Heart left ventricle (tissue), 16 donors: ENCODE measurements at places on chromosomes 7 and 10. TPM values are rescaled to one million over a fixed set of nuclear protein-coding genes. Genes with fewer than 3 reads are reported as not detected.

DNA sequence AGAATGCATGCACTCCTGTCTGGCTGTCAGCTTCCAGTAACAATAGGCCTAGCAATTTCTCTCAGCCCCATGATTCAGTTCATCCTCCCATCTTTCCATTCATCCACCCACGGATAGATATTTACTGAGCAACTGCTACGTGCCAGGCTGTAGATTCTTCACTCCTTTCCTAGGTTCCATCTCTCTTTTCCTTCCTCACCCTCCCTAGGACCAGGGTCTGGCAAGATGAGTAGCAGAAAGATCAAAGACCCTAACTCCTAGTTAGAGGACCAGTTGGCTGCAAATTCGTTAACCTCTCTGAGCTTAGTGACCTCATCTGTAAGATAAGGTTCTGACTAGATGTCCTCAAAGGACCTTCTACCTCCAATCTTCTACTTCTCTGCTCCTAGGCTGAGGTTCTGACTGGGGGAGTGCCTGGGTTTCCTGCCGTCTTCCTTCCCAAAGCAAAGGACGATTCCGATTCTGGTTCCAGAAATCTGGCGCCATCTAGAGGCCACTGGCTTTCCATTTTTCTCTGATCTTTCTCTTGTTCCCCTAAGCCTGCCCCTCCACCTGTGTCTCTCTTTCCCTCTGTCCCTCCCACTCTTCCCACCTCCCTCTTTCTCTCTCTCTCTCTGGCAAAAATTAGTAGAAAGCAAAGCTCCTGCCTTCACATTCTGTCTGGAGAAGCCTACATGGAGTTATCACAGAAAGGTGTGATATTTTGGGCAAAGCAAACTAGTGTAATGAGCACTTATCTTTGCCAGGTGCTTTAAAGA is 26.2 kb downstream of the TBATA start:
- peak; percentile 59 for DNase-seq
- no peaks in the 10 kb centered on the region for H3K36me3 ChIP-seq
- H3K4me1 ChIP-seq: no peaks in the 10 kb centered on the region
- no peak overlapping the region for H3K4me3 ChIP-seq
- H3K27me3 ChIP-seq: no peaks in the 10 kb centered on the region

DNA sequence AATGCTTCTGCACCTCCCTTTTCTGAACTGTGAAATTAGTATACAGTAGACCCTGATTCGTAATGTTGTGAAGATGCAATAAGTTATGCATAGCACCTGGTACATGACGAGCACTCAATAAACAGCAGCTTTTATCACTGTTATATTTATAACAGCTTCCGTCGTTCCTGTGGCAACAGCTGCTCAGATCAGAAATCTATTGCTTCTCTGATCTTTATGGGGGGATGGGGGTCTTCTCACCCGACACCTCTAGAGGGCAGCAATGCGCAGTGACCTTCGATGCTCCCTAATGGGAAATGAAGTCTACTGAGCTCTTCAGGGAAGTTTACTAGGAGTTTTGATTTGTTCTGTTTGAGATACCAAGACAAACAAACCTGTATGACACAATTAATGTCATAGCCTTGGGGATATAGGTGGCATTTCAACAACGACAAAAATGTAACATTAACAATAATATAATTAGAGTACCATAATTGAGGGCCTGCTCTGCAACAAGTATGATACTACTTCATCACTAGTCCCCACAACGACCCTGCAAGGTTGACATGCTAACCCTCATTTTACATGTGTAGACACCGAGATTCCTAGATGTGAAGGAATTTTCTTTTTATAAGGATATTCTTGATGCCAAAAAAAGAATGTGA is 289.6 kb downstream of the SFMBT2 start:
- DNase-seq: peak; percentile 45
- H3K27me3 ChIP-seq: no peaks in the 10 kb centered on the region
- no peak overlapping the region for H3K27ac ChIP-seq
- H3K4me3 ChIP-seq: no peak overlapping the region
- no peaks in the 10 kb centered on the region for H3K36me3 ChIP-seq

GRCh38 chr10:83982812-83983211 is 156.5 kb upstream of the GHITM start:
- no peak overlapping the region for H3K27ac ChIP-seq
- no peak overlapping the region for H3K4me3 ChIP-seq
- no peaks in the 10 kb centered on the region for H3K36me3 ChIP-seq
- H3K27me3 ChIP-seq: no peaks in the 10 kb centered on the region
- no peaks in the 10 kb centered on the region for H3K4me1 ChIP-seq

GRCh38 chr7:152969335-152969734 is 209.8 kb downstream of the ACTR3B start:
- no peak for DNase-seq
- no peaks in the 10 kb centered on the region for H3K4me1 ChIP-seq
- no peak overlapping the region for H3K4me3 ChIP-seq
- H3K27ac ChIP-seq: no peak overlapping the region
- no peaks in the 10 kb centered on the region for H3K27me3 ChIP-seq
- no peaks in the 10 kb centered on the region for H3K36me3 ChIP-seq

- no peaks in the 10 kb centered on the region for H3K36me3 ChIP-seq
- DNase-seq: no peak
- H3K27ac ChIP-seq: no peak overlapping the region
- no peaks in the 10 kb centered on the region for H3K27me3 ChIP-seq
- H3K4me3 ChIP-seq: no peak overlapping the region
- no peaks in the 10 kb centered on the region for H3K4me1 ChIP-seq
Measured at GRCh38 chr10:115903207-115903606, 369.8 kb downstream of the GFRA1 start.

GRCh38 chr10:62018131-62018911 is 116.8 kb downstream of the ARID5B start:
- peaks cover 8% of the 10 kb centered on the region for H3K4me1 ChIP-seq
- H3K27me3 ChIP-seq: no peaks in the 10 kb centered on the region
- no peak overlapping the region for H3K4me3 ChIP-seq
- no peak overlapping the region for H3K27ac ChIP-seq
- no peaks in the 10 kb centered on the region for H3K36me3 ChIP-seq

DNA sequence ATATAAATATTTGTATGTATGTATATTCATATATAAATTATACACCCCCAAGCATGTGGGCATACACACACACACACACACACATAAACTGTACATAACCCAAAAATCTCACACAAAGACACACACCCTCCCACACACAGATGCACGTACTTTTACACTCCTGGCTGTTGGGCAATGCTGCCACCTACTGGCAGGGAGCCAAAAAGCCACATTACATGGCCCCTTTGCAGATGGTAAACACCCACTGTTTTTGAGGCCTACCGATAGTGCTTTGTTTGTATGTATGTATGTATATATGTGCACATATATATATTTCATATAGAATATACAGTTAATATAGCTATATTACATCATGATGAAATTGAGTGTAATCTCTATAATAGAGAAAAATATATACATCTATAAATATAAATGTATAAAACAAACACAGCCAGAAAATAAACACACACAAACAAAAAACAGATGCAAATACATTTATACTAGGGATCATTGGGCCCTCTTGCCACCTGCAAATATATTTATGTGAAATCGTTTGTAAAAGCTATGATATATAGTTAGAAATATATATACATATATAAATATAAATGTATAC is 120.1 kb upstream of the ACBD5 start:
- H3K4me3 ChIP-seq: no peak overlapping the region
- no peaks in the 10 kb centered on the region for H3K27me3 ChIP-seq
- peak; percentile 83 for DNase-seq
- H3K36me3 ChIP-seq: no peaks in the 10 kb centered on the region
- no peaks in the 10 kb centered on the region for H3K4me1 ChIP-seq
- H3K27ac ChIP-seq: no peak overlapping the region

DNA sequence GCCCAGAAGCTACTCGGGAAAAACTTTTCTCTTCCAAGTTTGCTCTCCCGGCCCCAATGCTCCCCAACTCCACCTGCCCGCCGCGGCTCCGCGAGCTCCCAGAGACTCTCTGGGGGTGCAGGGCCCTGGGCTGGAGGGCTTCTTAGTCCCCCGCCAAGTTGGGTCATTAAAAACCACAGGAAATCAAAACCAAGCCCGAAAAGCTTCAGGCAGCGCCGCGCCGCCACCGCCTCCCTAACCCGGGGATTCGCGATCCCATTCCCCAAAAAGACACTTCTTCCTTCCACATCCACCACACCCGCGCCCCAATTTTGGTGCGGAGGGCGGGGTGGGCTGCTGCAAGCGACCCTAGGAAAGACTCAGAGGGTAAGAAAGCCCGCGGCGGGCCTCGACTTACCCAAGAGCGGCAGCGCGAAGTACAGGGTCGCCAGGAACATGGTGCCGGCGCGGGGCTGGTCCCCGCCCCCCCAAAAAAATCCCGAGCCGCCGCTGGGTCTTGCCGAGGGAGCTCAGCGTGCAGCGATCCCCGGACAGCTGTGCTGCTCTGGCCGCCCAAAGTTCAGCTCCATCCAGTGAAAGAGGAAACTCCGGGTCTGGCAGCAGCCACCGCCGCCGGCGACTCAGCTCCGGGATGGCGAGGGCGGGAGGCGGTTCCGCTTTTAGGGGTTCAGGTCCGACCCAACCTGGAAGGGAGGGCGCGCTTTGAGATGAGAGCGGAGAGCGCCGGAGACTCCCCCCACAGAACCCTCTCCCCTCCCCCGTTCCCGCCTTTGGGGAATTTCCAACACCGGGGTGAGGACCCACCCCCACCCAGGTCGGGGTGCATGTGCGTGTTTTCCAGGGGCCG is 1.2 kb downstream of the GFRA1 start:
- H3K4me1 ChIP-seq: peaks cover 41% of the 10 kb centered on the region
- no peak for DNase-seq

- no peak overlapping the region for H3K27ac ChIP-seq
- H3K4me1 ChIP-seq: no peaks in the 10 kb centered on the region
- no peaks in the 10 kb centered on the region for H3K36me3 ChIP-seq
- no peak overlapping the region for H3K4me3 ChIP-seq
Measured at GRCh38 chr7:107725138-107725740, 18.7 kb upstream of the CBLL1 start.

- no peak overlapping the region for H3K4me3 ChIP-seq
- H3K27me3 ChIP-seq: no peaks in the 10 kb centered on the region
- no peaks in the 10 kb centered on the region for H3K4me1 ChIP-seq
Measured at GRCh38 chr7:2983586-2983985, 60.1 kb downstream of the CARD11 start.

- H3K27ac ChIP-seq: no peak overlapping the region
- H3K36me3 ChIP-seq: no peaks in the 10 kb centered on the region
- no peak overlapping the region for H3K4me3 ChIP-seq
- H3K4me1 ChIP-seq: peaks cover 20% of the 10 kb centered on the region
- no peaks in the 10 kb centered on the region for H3K27me3 ChIP-seq
Measured at GRCh38 chr7:127878791-127879190, 152.4 kb downstream of the LRRC4 start.

DNA sequence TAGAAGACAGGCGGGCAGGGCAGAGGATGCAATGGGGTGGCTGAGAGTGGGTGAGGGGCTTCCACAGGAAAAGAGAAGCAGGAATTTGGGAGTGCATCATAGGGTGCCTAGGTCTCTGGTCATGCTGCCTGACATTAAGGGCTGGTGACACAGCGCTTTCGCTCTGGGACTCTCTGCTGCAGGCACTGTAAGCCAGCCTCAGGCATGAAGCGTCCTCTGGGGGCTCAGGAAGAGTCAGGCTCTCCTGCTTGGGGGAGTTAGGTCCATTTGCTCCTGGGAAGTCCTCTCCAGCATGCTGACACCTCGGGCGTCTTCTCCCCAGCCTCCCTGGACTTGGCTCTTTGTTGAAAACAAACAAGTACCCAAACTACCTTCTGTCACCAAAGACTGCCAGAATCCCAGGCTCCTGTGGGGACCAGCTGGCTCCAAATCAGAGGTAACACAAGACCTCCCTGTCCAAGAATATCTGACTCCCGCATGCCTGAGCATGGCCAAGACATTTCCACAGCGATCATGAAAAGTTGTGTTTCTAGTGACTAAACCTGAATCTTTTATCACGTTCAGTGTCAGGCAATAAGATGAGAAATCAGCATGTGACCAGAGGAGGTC is 55.4 kb downstream of the GPR26 start:
- no peaks in the 10 kb centered on the region for H3K4me1 ChIP-seq
- no peak overlapping the region for H3K27ac ChIP-seq
- DNase-seq: no peak
- H3K27me3 ChIP-seq: no peaks in the 10 kb centered on the region
- H3K36me3 ChIP-seq: no peaks in the 10 kb centered on the region

DNA sequence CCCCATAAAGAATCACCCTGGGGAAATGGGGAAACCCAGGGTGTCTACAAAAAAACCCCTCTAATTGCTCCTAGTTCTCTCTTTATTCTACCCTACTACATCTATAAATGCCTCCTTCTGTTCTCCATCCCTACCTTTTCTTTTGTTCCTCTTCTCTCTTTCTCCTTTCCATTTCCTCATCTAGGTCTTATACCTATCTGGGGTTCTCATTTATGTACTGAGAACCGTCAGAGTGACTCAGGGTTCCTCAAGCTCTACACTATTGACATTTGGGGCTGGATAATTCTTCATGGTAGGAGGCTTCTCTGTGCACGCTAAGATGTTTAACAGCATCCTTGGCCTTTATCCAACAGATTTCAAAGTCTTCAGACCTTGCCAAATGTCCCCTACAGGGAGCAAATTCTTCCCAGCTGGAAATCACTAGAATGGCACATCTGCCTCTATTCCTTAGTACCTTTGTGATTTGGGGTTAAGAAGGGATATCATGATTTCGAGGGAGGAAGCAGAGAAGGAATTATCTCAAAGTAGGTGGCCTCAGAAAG is 137.4 kb upstream of the PTN start:
- H3K36me3 ChIP-seq: no peaks in the 10 kb centered on the region
- no peak for DNase-seq
- H3K27ac ChIP-seq: no peak overlapping the region
- H3K27me3 ChIP-seq: no peaks in the 10 kb centered on the region

DNA sequence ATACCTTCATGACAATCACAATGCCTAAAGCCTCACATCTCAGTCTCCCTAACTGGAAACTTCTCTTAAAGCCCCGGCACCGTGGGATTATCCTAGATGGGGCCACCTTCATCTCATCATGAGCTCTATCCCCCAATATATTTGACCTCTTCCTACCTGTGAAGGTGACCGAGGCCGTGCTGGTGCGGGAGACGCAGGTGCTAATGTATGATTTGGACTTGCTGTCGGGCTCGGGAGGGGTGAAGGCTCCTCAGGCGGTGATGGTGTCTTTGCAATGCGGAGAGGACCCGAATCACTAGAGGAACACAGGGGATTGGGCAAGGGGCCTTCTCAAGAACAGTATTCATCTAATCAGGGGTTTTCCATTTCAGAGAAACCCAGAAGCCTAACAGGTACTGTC is 168.4 kb downstream of the AMPH start:
- H3K27ac ChIP-seq: no peak overlapping the region
- H3K4me1 ChIP-seq: no peaks in the 10 kb centered on the region

Gene CDK6
- 15.8 TPM for total RNA-seq

Gene PNLIPRP2
- not detected for total RNA-seq

Gene LRRC18
- not detected for total RNA-seq

Gene NACAD
- total RNA-seq: 1.9 TPM

Gene MSRB2
- total RNA-seq: 146 TPM

Gene AKR1D1
- not detected for total RNA-seq

Gene SOSTDC1
- total RNA-seq: not detected

Gene SLC13A4
- total RNA-seq: 0.19 TPM

Gene CDK1
- 0.66 TPM for total RNA-seq

Gene IRF5
- 1.8 TPM for total RNA-seq

Gene CPED1
- 50.8 TPM for total RNA-seq

Gene OLAH
- total RNA-seq: not detected
